ENCODE measurements at places on chromosomes 7 and 10.

DNA sequence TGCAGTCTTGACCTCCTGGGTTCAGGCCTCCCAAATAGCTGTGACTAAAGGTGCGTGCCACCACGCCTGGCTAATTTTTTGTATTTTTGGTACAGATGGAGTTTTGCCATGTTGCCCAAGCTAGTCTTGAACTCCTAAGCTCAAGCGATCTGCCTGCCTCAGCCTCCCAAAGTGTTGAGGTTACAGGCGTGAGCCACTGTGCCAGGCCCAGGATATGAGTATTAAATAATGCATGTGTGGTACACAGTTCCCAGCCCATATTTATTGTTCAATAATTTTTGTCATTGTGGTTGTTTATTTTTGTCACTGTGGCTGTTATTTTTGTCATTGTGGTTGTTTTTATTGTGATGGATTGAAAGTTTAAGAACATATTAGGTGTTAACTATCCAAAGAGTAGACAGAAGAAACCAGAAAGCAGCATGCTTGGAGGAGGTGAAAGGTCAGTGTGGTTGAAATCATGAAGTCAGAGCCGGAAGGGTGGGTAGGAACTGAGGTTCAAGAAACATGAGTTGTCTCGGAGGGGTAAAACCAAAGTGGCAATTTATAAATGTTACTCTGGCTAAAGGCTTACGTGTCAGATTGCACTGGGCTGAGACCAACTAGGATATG lies 45.0 kb downstream of the MRC1 start:
- DNase-seq, result no peak

GRCh38 chr10:58608826-58609531 lies 96.3 kb downstream of the BICC1 start:
- no peak for DNase-seq

DNA sequence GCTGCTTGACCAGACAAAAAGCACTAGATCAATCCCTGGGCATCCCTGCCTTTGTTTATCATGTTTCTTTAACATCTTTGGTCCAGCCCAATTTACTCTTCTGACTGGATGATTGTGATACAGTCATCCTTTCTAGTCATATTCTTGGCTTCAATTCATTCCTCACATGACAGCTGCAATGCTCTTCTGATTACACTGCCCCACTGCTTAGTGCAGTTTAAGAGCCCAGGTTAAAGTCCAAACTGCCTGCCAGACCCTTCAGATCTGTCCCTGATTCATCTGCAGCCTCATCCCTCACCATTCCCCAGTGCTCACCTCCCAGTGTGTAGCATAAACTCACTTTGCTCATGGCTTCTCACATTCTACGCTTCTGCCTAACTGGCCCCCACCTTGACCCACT lies 383.8 kb downstream of the TNS3 start:
- DNase-seq, result no peak

DNA sequence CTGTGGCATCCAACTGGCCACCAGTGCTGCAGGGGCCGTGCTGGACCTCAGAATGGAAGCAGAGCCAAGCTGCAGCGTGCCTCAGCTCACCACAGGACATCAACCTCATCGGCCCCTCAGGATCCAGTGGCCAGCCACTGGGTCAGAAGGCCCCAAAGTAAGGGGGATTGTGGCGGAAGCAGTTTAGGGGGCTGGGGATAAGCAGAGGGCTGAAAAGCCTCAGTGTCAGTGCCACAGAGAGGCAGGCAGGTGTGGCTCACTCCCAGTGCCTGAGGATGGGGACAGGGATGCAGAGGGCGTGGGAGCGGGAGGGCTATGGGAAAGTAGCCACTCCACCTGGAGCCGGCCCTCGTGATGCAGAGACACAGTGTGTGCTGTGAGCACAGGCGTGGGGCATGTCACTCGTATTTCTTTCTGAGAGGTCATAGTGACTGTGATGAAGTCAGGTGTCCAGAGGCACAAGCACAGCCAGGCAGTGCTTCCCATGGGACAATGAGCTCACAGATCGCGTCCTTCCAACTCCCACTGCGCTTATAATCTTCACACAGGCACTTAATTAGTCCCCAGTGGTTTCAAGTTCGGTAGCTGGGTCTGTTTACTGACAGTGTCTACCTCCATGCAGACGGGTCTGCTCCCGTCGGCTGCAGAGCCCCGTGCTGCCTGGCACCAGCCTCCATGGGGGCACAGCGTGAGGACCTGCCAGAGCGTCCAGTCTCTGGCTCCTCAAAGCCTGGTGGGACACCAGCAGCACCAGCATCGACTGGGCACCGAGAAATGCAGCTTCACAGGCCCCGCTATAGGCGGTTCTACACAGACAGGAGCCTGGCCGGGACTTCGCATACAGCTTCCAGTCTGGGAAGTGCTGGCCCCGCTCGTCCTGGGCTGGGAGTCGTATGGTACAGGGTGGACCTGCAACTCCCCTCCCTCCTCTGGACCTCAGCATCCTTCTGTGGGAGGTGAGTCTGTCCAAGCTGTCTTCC lies 42.9 kb upstream of the CNPY1 start:
- no peak for DNase-seq

DNA sequence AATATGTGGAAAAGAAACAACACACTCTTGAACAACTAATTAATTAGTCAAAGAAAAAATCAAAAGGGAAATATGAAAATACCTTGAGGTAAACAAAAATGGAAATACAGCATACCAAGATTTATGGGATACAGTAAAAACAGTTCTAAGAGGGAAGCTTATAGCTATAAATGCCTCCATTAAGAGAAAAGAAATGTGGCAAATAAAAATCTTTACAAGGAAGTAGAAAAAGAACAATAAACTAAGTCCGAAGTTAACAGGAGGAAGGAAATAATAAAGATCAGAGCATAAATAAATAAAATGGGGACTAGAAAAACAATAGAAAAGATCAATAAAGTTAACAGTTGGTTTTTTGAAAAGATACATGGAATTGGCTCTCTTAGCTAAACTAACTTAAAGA lies 267.8 kb upstream of the NRP1 start:
- no peak for DNase-seq

DNA sequence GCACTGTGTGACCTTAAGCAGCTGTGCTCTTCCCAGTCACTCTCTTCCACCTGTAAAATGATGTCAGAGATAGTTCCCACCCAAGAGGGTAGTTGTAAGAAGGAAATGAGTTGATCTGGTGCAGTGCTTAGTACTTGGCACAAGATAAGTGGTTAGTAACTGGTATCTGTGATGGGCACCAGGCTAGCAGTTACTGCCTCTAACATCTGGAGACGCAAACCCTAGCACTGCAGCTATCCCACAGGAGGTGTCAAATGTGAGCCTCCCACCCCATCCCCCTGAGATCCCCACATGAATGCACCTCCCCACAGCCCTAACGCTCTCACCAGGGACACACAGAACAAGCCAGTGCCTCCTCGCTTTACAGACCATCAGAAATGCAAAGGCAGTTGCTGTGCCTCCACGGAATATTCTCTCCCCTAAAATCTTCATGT lies 72.0 kb downstream of the KCNMA1 start:
- no peak for DNase-seq

DNA sequence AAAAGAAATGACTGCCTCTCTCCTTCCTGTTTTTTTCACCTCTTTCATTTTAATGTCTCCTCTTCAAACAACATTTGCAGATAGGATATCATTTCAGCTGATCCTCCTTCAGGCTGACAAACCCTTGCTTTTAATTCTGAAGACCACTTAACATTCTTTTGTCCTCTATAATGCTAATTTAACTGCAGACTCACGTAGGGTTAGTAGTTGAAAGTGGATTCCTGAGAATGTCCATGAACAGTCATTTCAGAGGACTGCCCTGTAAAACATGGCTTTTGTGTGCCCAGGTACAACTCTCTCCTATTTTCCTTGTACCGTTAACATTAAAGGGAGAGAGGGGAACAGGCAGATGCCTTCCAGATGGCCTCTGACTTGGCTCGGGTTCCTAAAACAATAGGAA lies 524.4 kb downstream of the SDK1 start:
- no peak for DNase-seq

GRCh38 chr7:75565132-75565837 lies 73.2 kb downstream of the SPDYE5 start:
- no peak for DNase-seq

- DNase-seq, result no peak
These were observed 17.7 kb upstream of the GTPBP4 start for GRCh38 chr10:970311-971149.

DNA sequence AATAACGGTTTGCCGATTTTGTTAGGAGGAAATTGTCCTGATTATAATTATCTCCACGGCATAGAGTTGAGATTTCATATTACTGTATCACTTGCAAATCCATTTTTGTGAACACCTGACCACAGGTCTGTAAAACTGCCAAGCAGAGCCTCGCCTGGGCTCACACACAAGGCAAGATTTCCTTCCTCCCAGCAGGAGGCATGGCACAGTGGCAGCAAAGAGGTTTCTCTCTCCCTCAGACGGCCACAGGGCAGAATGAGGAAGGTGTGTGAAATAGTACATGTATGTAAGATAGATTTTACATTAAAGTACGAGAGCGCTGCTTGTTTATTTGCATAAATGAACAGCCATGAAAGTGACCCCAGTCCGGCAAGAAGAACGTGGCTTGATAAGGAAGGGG lies 130.1 kb downstream of the CELF2 start:
- DNase-seq, result no peak

- DNase-seq, result peak; percentile 34
These were observed 313.1 kb upstream of the ZNF32 start for GRCh38 chr10:43961523-43962345.

- no peak for DNase-seq
These were observed 45.1 kb downstream of the ZNF503 start for GRCh38 chr10:75356484-75356883.

- DNase-seq, result no peak
These were observed 17.5 kb downstream of the ZNF862 start for GRCh38 chr7:149855361-149856305.

DNA sequence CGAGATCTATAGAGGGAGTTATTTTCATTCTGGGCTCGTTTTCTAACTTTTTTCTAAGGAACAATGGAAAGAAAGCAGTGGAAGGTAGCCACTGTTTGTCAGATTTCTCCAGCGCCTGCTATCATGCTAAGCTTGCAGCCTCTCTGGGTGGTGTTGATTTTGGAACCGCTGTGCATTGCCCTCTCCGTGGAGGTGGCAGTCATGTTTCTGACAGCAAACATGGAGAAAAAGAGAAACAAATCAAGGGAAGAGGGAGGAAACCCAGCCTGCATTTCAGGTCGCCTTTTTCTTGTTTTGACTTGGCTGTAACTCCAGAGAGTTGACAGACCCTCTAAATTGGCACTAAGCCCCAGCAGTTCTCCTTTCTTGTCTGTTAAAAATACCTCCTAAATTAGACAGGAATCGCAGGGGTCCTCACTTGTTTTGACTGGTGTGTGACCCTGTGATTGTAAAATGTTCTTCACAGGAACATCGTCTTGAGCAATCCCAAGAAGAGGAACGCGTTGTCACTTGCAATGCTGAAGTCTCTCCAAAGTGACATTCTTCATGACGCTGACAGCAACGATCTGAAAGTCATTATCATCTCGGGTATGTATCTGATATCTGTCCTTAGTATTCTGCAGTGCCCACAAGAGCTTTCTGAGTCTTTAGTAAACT lies 4.8 kb downstream of the ECHDC3 start:
- no peak for DNase-seq

- DNase-seq, result no peak
These were observed 511.0 kb downstream of the GFRA1 start for GRCh38 chr10:115762029-115762428.

DNA sequence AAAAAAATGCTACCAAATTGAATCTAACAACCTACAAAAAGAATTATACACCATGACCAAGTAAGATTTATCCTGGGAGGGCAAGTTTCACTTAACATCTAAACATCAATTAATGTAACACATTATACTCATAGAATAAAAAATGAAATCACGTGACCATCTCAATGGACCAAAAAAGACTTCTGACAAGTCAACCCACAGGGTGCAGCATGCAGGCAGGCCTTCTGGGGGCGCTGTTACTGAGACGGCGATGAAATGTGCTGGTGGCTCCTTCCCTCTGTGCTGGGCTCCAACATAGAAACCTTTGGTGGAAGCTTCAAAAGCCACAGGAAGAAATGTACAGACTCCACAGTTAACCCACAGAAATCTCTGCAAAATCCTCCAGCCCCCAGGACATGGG lies 103.1 kb downstream of the INHBA start:
- no peak for DNase-seq

DNA sequence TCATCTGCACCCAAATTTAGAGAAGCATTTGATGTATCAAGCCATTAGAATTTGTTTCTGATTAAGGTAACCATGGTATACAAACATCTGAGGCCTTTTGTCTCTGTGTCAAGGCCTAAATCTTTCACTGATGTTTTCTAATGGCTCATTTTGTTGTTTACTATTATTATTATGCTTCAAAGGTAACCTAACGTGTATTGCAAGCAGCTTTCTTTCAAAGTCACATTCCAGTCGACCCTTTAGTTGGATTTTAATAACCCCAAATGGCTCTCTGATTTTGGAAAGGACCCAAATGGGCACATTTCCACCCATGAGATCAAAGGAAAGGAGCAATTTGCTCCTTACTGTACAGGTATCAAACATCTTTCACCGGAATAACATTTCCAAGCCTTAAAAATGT lies 46.7 kb upstream of the WNT16 start:
- DNase-seq, result no peak

DNA sequence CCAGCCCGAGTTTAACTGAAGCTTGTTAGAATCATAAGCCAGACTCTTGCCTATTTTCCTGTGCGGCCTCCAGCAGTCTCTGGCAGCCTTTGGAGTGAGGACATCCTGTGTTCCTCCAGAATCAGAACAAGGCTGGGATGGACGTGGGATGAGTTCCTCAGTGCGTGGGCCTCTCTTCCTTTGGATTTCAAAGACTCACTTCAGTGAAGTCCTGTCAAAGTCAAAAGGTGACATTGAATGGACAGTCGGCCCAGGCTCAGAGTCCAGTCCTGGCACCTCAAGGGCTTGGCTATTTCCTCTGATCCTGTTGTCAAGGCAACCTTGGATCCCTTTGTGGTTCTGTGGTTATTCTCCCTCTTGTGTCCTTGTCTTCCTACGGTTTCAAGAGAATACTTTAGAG lies 21.4 kb upstream of the SMC3 start:
- no peak for DNase-seq

- no peak for DNase-seq
These were observed 16.1 kb downstream of the COL17A1 start for GRCh38 chr10:104069613-104070012.

DNA sequence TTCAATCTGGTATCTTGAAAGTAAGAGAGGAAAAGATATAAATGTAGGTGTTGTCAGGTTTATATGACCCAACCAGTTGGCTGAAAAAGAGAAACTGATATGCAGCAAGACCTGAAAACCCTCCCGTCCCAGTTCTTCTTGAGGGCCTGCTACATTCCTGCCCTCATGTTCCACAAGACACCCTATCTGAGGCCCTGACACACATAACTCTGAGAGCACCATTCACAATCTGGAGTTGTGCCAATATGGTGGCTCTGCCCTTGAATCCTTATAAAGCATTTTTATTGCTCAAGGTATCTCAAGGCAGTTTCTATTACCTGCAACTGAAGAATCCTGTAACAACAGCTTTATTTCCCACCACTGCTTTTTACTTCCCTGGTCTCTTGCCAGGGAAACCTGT lies 17.0 kb downstream of the XPNPEP1 start:
- DNase-seq, result no peak

GRCh38 chr10:129963641-129964501 lies at the start of gene EBF3:
Gene EBF3, minus strand, starts transcription at chr10:129964274. Its CDS starts 506 bp downstream, at chr10:129963768.
- peak; percentile 43 for DNase-seq
